Upper lobe of right lung (tissue), 1 donor: ENCODE measurements at places on chromosomes 3 and 15. TPM values are rescaled to one million over a fixed set of nuclear protein-coding genes. Genes with fewer than 3 reads are reported as not detected.

DPPA2 gene
- not detected for total RNA-seq

VPS13C gene
- total RNA-seq = 87.1 TPM

DHX30 gene
- 62.0 TPM for total RNA-seq

ZNF774 gene
- 3.6 TPM for total RNA-seq

GADL1 gene
- total RNA-seq = not detected

TTLL13 gene
- not detected for total RNA-seq

LRRC2 gene
- 2.9 TPM for total RNA-seq

SLC6A11 gene
- total RNA-seq = 0.17 TPM

UQCC5 gene
- total RNA-seq = 16.6 TPM

ZPLD1 gene
- total RNA-seq = not detected

GRCh38 chr3:125318167-125318865 is 56.8 kb downstream of the ZNF148 start:
- H3K27ac ChIP-seq = no peak overlapping the region
- H3K36me3 ChIP-seq = peaks cover 10% of the 10 kb centered on the region
- H3K4me3 ChIP-seq = no peak overlapping the region
- DNase-seq = no peak
- no peaks in the 10 kb centered on the region for H3K27me3 ChIP-seq

- no peaks in the 10 kb centered on the region for H3K4me1 ChIP-seq
- no peaks in the 10 kb centered on the region for H3K27me3 ChIP-seq
- H3K36me3 ChIP-seq = no peaks in the 10 kb centered on the region
- H3K4me3 ChIP-seq = no peak overlapping the region
- no peak for DNase-seq
- H3K27ac ChIP-seq = no peak overlapping the region
Measured at GRCh38 chr15:70231484-70231883, 133.8 kb upstream of the TLE3 start.

DNA sequence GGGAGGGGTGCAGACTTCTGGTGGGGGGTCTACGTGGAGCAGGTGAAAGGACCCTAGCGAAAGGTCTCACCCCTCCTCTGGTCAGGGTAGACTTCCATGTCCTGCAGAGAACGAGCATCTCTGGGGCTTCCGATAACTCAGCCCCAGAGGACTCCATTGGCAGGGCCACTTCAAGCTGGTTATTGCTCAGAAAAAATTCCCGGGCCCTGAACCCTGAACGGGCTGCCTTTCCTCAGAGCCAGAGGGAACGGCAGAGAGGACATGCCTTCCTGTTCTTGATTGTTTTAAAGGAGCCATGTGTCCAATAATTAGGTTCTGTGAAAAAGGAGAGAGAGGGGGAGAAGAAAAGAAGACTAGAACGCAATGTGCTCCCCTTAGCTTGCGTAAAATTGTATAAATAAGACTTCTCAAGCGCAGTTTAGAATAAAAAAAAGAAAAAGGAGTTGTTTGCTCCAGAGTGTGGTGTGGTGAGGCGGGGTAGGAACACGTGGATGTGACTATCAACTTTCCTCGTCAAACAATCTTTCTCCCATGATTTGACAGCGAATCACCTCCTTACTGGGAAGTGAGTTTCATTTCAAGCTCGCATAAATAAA is 193.4 kb upstream of the UBE2E1 start:
- H3K36me3 ChIP-seq = no peaks in the 10 kb centered on the region
- no peak for DNase-seq
- no peak overlapping the region for H3K27ac ChIP-seq

- H3K4me1 ChIP-seq = no peaks in the 10 kb centered on the region
Measured at GRCh38 chr3:65033576-65033975, 345.8 kb upstream of the ADAMTS9 start.

- H3K27me3 ChIP-seq = no peaks in the 10 kb centered on the region
- DNase-seq = peak; percentile 48
- no peaks in the 10 kb centered on the region for H3K36me3 ChIP-seq
- H3K4me3 ChIP-seq = no peak overlapping the region
Measured at GRCh38 chr3:52090131-52090932, 34.0 kb upstream of the DUSP7 start.

DNA sequence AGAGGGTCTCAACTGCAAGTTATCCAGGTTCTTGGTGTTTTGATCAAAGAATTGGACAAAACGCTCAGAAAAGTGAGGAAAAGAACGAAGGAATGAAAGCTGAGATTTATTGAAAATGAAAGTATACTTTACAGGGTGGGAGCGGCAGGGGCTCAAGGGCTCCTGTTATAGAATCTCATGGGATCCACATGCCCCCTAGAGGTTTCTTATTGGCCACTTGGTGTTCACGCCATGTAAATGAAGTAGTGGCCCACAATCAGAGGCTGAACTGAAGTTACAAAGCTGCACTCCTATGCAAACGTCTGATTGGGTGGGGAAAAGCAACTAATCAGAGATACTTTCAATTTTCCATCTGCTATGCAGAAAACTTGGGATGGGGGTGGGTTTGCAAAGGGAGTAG is 216.7 kb downstream of the PTPRG start:
- DNase-seq = no peak
- no peaks in the 10 kb centered on the region for H3K36me3 ChIP-seq
- peaks cover 6% of the 10 kb centered on the region for H3K4me1 ChIP-seq
- no peak overlapping the region for H3K4me3 ChIP-seq
- H3K27me3 ChIP-seq = no peaks in the 10 kb centered on the region

GRCh38 chr3:25479727-25480010 is 51.6 kb downstream of the RARB start:
- H3K4me3 ChIP-seq = no peak overlapping the region
- no peak for DNase-seq
- no peaks in the 10 kb centered on the region for H3K27me3 ChIP-seq
- H3K27ac ChIP-seq = no peak overlapping the region

GRCh38 chr3:46375218-46375617 is 4.5 kb downstream of the CCR5 start:
- no peak overlapping the region for H3K4me3 ChIP-seq
- peaks cover 16% of the 10 kb centered on the region for H3K4me1 ChIP-seq
- H3K27ac ChIP-seq = no peak overlapping the region
- DNase-seq = no peak
- no peaks in the 10 kb centered on the region for H3K27me3 ChIP-seq

GRCh38 chr3:57952208-57952631 is 56.0 kb upstream of the FLNB start:
- H3K36me3 ChIP-seq = no peaks in the 10 kb centered on the region
- H3K27ac ChIP-seq = peak overlapping the region; percentile 65
- H3K4me3 ChIP-seq = no peak overlapping the region
- no peaks in the 10 kb centered on the region for H3K27me3 ChIP-seq

DNA sequence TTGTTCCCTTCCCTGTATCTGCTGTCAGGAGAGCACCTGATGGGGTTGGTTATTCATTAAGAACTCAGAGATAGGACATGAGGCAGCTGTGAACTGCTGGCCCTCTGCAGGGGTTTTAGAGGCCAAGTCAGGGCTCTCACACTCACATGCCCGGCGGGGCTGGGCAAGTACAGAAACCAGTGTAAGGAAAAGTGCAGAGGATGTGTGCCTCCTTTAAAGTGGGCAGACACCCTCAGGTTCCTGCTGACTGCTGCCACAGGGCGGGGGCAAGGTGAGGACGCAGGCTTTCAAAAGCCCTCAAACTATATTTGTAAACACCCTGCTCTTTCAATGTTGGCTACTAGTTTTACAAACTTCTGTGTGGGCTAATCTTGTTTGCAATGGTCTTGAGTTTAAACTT is 22.4 kb downstream of the CXCR6 start:
- H3K36me3 ChIP-seq = peaks cover 96% of the 10 kb centered on the region
- H3K4me1 ChIP-seq = peaks cover 16% of the 10 kb centered on the region
- DNase-seq = no peak
- no peaks in the 10 kb centered on the region for H3K27me3 ChIP-seq

DNA sequence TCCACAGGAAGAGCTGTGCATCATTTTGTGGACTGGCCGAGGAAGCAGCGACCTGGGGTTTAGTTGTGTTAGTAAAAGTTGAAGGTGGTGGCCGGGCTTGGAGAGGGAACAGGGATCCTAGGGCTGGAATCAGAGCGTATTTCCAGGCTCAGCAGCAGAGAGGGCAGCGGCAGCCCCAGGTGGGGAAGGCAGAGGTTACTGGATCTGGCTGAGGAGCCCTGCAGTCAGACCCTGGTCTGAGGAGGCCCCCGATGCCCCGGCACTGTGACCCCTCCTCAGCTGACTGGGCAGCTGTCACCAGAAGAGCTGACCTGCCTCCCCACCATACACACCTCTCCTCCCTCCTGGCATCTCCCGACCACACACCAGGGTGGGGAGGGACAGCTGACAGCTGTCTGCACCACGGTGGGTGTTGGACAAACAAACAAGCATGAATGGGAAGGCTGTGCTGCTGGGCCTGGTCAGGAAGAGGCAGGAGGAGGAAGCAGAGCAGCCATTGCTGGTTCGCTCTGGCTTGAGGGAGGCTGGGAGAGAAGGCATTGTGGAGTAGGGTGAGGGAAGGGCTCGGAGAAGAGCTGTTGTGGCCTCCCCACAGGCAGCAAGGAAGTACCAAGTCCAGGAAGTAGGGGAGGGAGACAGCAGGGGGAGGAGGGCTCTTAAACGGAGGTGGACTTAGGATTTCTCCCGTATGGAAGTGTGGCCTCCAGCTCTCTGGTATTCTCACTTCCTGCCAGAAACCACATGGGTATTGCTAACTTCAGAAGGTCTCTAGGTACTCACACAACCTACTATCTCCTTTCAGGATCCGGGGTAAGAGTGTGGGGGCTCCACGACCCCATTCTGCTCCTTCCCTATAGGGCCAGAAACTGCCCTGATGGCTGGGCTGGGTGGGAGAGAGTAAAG is 49.5 kb upstream of the HACD2 start:
- H3K36me3 ChIP-seq = peaks cover 44% of the 10 kb centered on the region
- peaks cover 8% of the 10 kb centered on the region for H3K4me1 ChIP-seq
- DNase-seq = no peak
- H3K27me3 ChIP-seq = no peaks in the 10 kb centered on the region

- DNase-seq = no peak
- no peaks in the 10 kb centered on the region for H3K4me1 ChIP-seq
Measured at GRCh38 chr3:98058244-98058960, 23.3 kb upstream of the GABRR3 start.

DNA sequence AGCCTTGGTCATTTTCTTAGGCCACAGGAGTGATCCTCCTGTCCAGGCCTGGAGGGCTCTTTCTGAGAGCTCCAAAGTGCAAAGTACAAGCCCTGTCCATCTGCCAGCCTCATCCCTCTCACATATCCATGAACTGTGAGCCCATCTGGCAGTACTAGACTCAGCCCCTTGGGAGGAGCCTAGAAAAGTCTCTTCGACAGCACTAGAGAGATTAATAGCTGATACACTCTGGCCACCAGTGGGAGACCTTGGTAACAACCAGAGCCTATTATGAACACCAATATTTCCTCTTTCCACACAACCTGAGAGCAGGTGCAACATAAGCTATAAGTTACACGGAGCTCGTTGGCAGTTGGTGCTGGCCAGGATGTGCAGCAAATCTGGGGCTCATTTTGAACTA is 59.5 kb upstream of the DCLK3 start:
- DNase-seq = no peak
- H3K27ac ChIP-seq = no peak overlapping the region
- no peaks in the 10 kb centered on the region for H3K4me1 ChIP-seq
- H3K36me3 ChIP-seq = peaks cover 27% of the 10 kb centered on the region
- no peak overlapping the region for H3K4me3 ChIP-seq

DNA sequence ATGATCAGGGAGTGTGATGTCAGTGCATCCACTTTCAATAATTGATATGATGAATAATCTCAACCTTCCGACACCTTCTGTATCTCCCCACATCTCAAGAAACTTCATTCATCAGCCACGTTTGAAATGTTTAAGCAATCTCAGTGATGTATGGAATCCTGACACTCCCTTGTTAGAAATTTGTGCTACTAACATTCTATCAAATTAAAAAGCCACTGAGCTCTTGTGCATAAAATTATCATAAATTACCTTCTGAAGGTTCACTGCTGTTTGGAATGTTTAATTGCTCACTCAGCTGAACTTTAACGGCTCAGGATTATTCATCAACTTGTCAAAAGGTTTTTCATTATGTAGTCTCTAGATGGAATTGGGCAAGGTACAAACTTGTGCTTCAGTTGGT is 108.4 kb upstream of the DPH6 start:
- no peak overlapping the region for H3K27ac ChIP-seq
- H3K36me3 ChIP-seq = no peaks in the 10 kb centered on the region
- no peak for DNase-seq

DNA sequence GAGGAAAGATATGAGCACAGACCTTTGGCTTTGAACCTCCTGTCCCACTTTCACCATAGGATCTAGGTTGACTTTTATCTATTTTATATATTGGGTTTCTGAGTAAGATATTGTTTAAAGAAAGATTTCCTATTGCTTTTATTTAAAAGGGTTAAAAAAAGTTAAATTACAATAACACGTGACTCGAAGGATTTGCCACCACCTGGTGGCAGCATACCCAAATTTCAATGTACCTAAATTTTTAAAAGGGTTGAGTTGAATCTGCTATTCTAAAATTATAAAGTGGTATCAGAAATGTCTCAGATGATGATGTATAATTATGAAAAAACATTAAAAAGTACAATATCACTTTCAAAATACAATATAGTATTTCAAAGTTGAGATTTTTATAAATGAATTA is 368.4 kb downstream of the MECOM start:
- no peaks in the 10 kb centered on the region for H3K4me1 ChIP-seq
- no peak for DNase-seq
- H3K4me3 ChIP-seq = no peak overlapping the region
- no peak overlapping the region for H3K27ac ChIP-seq

- no peak overlapping the region for H3K4me3 ChIP-seq
- peaks cover 17% of the 10 kb centered on the region for H3K4me1 ChIP-seq
- no peaks in the 10 kb centered on the region for H3K36me3 ChIP-seq
- no peak overlapping the region for H3K27ac ChIP-seq
Measured at GRCh38 chr3:171822431-171823106, 12.3 kb upstream of the PLD1 start.

GRCh38 chr3:38578551-38578950 is 70.9 kb downstream of the SCN5A start:
- no peak overlapping the region for H3K4me3 ChIP-seq
- no peaks in the 10 kb centered on the region for H3K27me3 ChIP-seq
- no peak for DNase-seq

- H3K4me1 ChIP-seq = no peaks in the 10 kb centered on the region
- H3K36me3 ChIP-seq = no peaks in the 10 kb centered on the region
- H3K4me3 ChIP-seq = no peak overlapping the region
- DNase-seq = no peak
- no peaks in the 10 kb centered on the region for H3K27me3 ChIP-seq
Measured at GRCh38 chr15:27550635-27551034, 548.5 kb downstream of the OCA2 start.

- no peak overlapping the region for H3K4me3 ChIP-seq
- H3K27ac ChIP-seq = no peak overlapping the region
- no peak for DNase-seq
- H3K4me1 ChIP-seq = no peaks in the 10 kb centered on the region
- H3K27me3 ChIP-seq = no peaks in the 10 kb centered on the region
Measured at GRCh38 chr3:142237891-142238290, 12.5 kb upstream of the GK5 start.

DNA sequence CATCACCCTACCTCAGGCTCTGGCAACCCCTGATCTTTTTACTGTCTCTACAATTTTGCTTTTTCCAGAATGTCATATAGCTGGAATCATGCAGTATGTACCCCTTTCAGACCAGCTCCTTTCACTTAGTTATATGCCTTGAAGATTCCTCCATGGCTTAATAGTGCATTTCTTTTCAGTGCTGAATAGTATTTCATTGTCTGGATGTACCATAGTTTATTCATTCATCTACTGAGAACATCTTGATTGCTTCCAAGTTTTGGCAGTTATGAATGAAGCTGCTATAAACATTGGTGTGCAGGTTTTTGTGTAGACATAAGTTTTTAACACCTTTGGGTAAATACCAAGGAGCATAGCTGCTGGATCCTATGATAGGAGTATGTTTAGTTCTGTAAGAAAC is 50.8 kb upstream of the ANP32A start:
- H3K27me3 ChIP-seq = peaks cover 3% of the 10 kb centered on the region
- no peak overlapping the region for H3K27ac ChIP-seq
- no peak for DNase-seq
- no peak overlapping the region for H3K4me3 ChIP-seq
- no peaks in the 10 kb centered on the region for H3K36me3 ChIP-seq
